NCI-H1048 (cell line): ENCODE measurements at places on chromosomes 3 and 15.

- DNase-seq = no peak
These were observed 5.2 kb upstream of the ZXDC start for GRCh38 chr3:126480861-126481260.

GRCh38 chr3:144031938-144032337, 60.3 kb downstream of the DIPK2A start:
- DNase-seq = no peak

GRCh38 chr3:169939320-169939719, 27.3 kb upstream of the SEC62 start:
- no peak for DNase-seq

DNA sequence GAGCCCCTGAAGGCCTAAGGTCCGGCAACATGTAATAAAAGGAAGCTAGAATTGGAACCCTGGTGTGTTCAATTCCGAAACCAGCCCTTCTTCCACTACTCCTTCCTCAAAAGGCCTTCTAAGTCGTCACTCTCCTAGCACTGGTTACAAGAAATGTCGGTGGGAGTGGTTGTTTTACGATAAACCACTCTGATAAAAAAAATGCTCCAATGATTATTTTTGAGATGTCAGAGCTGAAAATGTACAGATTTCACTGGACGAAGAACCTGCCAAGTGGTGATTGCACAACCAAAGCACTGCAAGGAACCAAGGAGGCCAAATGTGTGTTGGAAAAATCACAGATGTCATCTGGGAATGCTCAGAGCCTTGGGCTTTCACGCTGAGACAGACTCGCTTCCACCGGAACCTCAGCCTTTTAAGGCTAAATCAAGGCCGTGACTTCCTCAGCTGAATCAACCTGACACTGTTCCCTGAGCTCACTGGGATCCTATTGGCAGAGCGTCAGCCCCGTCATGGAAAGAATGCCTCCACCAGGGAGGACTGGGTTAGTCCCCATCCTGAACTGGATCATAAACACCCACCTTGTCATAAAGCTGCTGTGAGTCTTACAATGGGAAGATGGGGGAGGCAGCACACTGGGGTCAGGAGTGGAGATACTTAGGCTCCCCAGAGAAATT, 108.1 kb upstream of the THBS1 start:
- DNase-seq = no peak

- DNase-seq = no peak
These were observed 82.2 kb upstream of the GOLGA8B start for GRCh38 chr15:34665498-34666116.

GRCh38 chr3:185726254-185726967, 98.4 kb downstream of the IGF2BP2 start:
- DNase-seq = no peak

DNA sequence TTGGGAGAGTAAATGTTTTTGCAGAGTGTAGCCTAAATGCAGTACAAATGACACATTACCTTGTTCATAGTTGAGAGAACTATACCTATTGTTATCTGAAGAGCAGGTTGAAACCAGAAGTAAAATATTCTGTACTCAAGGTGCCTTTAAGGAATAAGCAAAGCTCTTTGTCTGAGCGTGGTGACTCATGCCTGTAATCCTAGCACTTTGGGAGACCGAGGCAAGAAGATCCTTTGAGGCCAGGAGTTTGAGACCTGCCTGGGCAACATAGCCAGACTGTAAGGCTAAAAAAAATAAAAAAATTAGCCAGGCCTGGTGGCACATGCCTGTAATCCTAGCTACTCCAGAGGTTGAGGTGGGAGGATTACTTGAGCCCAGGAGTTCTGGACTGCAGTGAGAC, 2.2 kb upstream of the RNF13 start:
- no peak for DNase-seq

GRCh38 chr3:72738752-72739530, 109.3 kb downstream of the SHQ1 start:
- no peak for DNase-seq

DNA sequence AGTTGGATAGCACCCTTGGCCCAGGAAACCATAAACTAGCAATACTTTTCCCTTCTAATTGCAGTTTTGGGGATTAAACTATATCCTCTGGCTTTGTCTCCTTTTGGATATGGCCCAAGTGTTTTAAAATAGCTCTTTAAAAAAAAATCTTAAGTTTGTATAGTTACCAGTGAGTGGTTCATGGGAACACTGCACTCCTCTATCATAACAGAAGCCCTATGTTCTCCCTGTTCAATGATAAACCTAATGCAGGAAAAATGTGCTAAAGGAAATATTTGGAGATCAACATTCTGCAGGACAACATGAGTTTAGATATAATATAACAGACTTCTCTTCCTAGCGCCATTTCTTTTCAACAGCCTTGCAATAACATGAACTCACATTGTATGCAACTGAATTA, 13.1 kb downstream of the MRPL47 start:
- no peak for DNase-seq

- no peak for DNase-seq
These were observed 281.2 kb upstream of the NR2F2 start for GRCh38 chr15:96049323-96049722.

- no peak for DNase-seq
These were observed 135.3 kb downstream of the RPL22L1 start for GRCh38 chr3:170734735-170735065.

GRCh38 chr3:57659806-57660439, 33.0 kb downstream of the DENND6A start:
- DNase-seq = no peak

DNA sequence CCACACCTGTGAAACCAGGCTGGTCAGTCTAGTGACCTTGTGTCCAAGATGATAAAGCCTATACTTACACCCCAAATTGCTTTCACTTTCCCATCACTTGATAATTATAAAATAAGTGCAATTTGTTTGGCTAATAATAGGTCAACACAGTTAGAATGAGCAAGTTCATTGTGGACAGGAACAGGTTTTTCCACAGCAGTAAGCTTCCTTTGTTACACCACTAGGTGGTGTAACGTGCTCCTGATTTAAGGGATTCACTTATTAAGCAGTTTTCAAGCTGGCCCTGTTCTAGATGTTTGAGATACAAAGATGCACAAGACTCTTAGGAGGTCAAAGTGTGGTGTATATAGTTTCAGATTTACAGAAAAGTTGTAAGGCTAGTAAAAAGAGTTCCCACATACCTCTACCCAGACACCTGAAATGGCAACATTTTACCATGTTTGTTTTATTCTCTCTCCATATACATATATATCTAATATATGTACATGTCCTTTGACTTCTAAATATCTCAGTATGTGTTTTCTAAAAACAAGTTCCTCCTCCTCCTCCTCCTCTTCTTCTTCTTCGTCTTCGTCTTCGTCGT, 6.8 kb upstream of the MFSD1 start:
- no peak for DNase-seq

- DNase-seq = no peak
These were observed 124.4 kb upstream of the FOXB1 start for GRCh38 chr15:59879506-59880265.

- DNase-seq = no peak
These were observed 8.6 kb downstream of the GPR15 start for GRCh38 chr3:98540346-98540745.

GRCh38 chr3:45273681-45274515, 47.8 kb upstream of the TMEM158 start:
- DNase-seq = no peak

DNA sequence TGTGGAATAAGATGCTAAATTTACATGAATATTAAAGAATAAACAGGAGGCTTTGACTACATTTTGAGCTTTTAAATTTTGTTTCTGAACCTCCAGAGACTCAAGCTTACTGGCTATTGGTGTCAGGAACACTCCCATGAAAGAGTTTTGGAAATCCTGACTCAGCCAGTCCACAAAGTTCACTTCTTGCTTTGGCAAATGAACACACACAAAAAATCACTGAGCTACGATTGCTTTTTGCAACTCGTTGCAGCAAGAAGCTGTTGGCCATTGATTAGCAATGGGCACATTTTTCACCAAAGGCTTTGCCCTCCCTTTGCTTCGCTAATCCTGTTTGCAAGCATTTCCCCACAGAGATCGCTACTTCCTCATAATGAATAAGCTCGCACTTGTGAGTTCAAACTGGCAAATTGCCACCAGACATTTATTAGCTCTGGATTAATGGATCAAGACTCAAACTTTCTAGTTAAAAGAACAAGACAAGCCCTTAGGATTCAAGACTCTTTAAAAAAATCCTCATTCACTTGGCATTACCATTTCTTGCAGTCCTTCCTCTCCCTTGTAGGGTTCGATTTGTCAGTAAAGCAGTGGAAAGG, 343.2 kb upstream of the ONECUT1 start:
- no peak for DNase-seq

DNA sequence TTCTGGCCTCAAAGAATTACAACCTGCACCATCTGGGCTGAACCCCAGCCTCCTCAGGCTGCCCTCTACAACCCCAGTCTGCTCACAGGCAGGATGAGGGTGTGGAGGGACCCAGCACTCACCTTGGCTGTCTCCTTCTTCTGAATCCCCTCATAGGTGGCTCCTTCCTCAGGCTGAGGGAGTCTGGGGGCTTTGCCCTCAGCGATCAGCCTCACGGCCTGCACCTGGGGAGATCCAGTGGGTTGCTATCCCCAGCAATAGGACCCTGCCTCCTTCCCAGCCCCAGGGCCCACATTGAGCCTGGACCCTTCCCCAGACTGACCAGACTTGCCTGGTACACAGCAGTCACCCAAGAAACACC, 25.1 kb downstream of the ALDH1L1 start:
- DNase-seq = no peak

GRCh38 chr15:40914486-40914885, 14.7 kb upstream of the DLL4 start:
- DNase-seq = no peak

DNA sequence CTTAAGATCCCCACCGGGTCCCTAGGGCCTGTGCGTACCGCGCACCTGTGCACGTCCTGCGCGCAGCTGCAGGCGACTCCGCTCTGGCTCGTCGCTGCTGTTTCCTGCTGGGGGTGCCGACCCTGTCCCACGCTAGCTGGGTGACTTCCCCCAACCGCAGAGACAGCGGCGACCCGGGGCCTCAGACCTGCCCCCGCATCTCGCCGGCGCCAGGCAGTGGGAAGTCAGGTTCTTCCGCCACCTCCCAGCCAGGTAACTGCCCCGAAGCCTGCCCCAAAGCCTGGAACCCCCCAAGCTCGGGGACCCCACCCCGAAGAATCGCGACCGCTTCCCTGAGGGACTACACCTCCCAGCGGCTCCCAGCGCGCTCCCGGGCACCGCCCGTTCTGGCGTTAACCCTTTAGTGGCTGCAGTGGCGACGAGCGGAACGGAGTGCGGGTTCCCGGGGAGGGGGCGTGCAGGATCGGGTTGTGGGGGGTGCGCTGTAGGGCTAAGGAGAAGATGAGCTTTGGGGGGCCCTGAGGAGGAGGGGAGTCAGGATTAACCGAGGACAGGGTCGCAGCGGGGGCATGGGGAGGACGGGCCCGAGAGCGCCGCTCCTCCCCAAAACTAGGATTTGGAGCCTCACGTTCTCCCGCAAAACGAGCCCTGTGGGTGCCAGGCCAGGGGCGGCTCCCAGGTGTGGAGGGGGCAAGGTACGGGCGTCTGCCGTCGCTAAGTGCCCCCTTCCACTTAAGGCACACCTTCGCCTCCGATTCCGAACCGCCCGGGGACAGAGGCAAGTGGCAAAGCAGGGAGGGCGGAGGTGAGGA, 589 bp downstream of the NEIL1 start:
- no peak for DNase-seq

- no peak for DNase-seq
These were observed 324.5 kb upstream of the GBE1 start for GRCh38 chr3:82085851-82086475.

DNA sequence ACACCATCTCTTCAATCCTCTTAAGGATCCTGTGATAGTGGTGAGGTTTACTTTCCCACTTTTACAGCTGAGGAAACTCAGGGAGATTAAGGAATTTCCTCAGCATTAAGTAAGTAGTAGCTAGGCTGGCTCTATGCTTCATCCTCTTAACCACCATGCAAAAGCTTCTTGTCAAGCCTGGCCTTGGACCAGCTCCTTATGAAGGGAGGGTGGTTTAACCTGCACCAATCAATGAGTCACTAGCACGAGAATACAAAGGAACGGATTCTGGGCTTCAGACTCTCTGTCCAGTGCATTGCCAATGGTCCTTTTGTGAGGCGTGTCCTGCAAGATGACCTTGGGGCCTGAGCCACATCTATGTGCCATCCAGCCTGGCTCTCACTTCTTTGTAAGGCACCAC, 202.0 kb upstream of the CFAP20DC start:
- no peak for DNase-seq

DNA sequence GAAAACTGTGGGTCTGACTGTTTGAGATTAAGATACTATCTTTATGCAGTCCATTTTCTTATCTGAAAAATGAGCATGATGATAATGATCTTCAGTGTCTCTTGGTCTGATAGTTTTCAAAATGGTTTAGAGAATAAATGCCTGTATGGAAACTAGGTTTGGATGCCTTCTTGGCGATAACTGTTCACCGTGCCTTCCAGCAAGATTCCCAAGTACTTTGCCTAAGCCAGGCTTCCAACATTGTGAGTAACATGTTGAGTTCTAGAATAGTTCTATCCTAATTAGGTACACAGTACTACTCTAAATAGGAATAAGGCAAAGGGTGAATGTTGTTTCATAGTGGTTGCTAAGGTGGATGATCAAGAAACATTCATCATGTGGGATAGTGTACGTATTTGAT, 940.2 kb downstream of the MCTP2 start:
- DNase-seq = no peak

GRCh38 chr3:42655980-42656679, 2.6 kb downstream of the ZBTB47 start:
- no peak for DNase-seq

GRCh38 chr3:108327168-108327567, 30.8 kb downstream of the HHLA2 start:
- no peak for DNase-seq

- DNase-seq = no peak
These were observed 38.6 kb downstream of the FAM3D start for GRCh38 chr3:58627941-58628340.

DNA sequence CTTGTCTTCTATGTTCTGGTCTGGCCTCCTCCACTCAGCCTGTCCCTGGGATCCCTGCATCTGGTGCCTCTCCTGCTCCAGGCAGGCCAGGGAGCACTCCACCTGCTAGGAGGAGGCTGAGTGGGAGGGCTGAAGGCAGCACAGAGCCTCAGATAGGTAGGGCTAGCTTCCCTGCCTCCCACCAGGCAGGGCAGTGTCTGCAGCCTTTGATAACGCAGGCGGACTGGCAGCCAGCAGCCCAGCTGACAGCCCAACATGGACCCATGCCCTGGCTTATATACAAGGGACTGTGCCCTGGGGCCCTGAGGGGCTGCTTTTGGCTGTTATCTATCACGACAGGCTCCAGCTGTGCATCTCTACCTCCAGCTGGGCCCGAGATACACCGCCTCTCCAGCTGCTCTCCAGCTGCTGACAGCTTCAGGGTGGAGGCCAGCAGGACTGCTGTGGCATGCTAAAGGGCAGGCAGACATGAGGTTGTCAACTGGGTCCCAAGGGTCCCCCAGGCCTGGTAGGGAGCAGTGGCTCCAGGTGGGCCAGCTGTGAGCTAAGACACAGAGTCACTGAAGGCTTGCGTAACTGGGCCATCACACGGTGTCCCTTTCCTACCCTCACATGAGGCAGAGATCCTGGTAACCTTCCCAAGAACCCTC, 5.2 kb upstream of the CLK3 start:
- no peak for DNase-seq
